ENCODE measurements at places on chromosomes 7 and 10.

- DNase-seq = no peak
These were observed 30.0 kb downstream of the AGR3 start for GRCh38 chr7:16851829-16852228.

GRCh38 chr10:131645756-131646155 lies 255.1 kb upstream of the PPP2R2D start:
- no peak for DNase-seq

GRCh38 chr7:100865372-100865911 lies 1.7 kb upstream of the TRIP6 start:
- DNase-seq = peak; percentile 72

GRCh38 chr10:129888784-129889616 lies 75.1 kb downstream of the EBF3 start:
- no peak for DNase-seq

GRCh38 chr7:774161-775109 lies 47.4 kb upstream of the PRKAR1B start:
- no peak for DNase-seq
